ENCODE measurements at places on chromosomes 1 and 21. TPM values are rescaled to one million over a fixed set of nuclear protein-coding genes. Genes with fewer than 3 reads are reported as not detected.

The TRPM2 gene
- 9.4 TPM for polyA plus RNA-seq

The TMEM200B gene
- 2.5 TPM for polyA plus RNA-seq

The OR2M3 gene
- polyA plus RNA-seq = not detected

The CCDC24 gene
- polyA plus RNA-seq = 11.1 TPM

The KCNK2 gene
- 0.30 TPM for polyA plus RNA-seq

The OR2L13 gene
- 0.05 TPM for polyA plus RNA-seq

The RIPK4 gene
- 9.3 TPM for polyA plus RNA-seq

The TRIM67 gene
- polyA plus RNA-seq = 0.05 TPM

The CRYAA gene
- 2.3 TPM for polyA plus RNA-seq

The IL20 gene
- polyA plus RNA-seq = 0.66 TPM

All from thymus (tissue), 14 donors.